ENCODE measurements at places on chromosomes 11 and 22. TPM values are rescaled to one million over a fixed set of nuclear protein-coding genes. Genes with fewer than 3 reads are reported as not detected.

DNA sequence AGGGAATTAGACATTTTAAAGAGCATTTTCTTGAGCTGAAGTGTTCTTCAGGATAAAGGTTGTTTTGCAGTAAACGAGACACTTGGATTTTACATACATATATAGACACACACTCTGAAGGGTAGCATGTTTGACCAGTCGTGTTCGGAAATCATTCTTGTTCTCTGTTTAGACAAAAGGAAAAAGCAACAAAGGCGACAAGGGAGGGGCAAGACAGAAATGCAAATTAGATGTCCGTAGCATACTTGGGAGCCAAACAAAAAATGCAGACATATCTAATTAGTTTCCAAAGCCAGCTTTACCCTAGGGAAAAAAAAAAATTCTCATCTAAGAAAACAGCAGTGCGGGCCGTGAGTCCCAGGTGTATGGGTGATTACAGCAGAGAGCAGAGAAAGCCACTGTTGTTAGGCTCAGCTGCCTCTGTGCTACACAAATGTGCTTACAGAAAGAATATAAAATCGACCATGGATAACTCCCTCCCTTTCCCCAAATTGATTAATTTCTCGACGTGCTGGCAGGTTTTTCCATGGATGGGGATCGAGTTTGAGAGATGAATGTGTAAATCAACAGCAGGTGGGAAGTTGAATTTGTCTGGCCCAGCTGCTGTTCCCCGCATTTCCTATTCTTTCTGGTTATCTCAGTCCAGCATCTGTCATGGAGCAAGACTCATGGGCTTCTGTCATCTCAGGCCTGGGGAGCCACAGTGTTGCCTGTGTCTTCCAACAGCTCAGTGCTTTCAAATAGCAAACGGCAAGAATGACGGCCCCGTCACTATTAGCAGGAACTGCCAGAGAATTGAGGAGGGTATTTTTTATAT, 176.5 kb upstream of the TTC12 start:
- no peaks in the 10 kb centered on the region for H3K36me3 ChIP-seq
- H3K4me3 ChIP-seq: no peak overlapping the region
- no peaks in the 10 kb centered on the region for H3K27me3 ChIP-seq
- H3K27ac ChIP-seq: no peak overlapping the region

DNA sequence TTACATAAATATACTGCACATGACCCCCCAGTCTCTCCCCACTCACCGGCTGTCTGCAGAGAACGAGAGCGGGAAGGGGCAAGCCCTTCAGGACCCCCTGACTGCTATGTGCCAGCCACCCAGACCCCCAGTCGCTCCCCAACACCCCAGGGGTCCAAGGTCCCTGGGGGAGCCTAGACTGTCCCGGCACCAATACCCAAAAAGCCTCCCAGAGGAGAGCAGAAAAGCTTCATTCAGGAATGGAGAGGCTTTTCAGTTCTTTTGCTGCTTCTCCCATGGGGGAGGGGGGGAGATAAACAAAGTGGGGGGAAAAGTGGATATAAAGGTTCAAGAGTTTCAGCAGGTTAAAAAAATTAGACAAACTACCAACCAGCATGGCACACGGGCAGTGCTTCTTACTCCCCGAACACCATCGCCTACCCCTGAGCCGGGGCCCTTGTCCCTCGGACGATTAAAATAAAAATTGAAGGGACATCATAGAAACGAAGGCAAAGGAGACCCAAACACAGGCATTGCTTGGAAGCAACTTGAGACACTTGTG, 1.3 kb downstream of the CSNK1E start:
- peaks cover 74% of the 10 kb centered on the region for H3K4me1 ChIP-seq
- peaks cover 26% of the 10 kb centered on the region for H3K36me3 ChIP-seq
- peak overlapping the region; percentile 85 for H3K27ac ChIP-seq
- no peak for DNase-seq
- no peaks in the 10 kb centered on the region for H3K27me3 ChIP-seq
- peak overlapping the region; percentile 96 for H3K4me3 ChIP-seq

GTF2H1 gene
- 43.6 TPM for total RNA-seq

- no peak overlapping the region for H3K4me3 ChIP-seq
- peaks cover 4% of the 10 kb centered on the region for H3K4me1 ChIP-seq
- DNase-seq: no peak
- H3K27me3 ChIP-seq: no peaks in the 10 kb centered on the region
- no peak overlapping the region for H3K27ac ChIP-seq
These were observed 68.8 kb downstream of the PRDM11 start for GRCh38 chr11:45215098-45215865.

FGF19 gene
- total RNA-seq: 27.4 TPM

- H3K4me3 ChIP-seq: no peak overlapping the region
- peaks cover 8% of the 10 kb centered on the region for H3K4me1 ChIP-seq
- H3K27ac ChIP-seq: no peak overlapping the region
- no peaks in the 10 kb centered on the region for H3K36me3 ChIP-seq
- DNase-seq: no peak
- 0 out of 2 replicates have a peak, but pooled peaks cover 4% of the 10 kb centered on the region for H3K27me3 ChIP-seq
These were observed 909 bp upstream of the BRD1 start for GRCh38 chr22:49828599-49828965.

FOXRED2 gene
- total RNA-seq: 47.5 TPM

DNA sequence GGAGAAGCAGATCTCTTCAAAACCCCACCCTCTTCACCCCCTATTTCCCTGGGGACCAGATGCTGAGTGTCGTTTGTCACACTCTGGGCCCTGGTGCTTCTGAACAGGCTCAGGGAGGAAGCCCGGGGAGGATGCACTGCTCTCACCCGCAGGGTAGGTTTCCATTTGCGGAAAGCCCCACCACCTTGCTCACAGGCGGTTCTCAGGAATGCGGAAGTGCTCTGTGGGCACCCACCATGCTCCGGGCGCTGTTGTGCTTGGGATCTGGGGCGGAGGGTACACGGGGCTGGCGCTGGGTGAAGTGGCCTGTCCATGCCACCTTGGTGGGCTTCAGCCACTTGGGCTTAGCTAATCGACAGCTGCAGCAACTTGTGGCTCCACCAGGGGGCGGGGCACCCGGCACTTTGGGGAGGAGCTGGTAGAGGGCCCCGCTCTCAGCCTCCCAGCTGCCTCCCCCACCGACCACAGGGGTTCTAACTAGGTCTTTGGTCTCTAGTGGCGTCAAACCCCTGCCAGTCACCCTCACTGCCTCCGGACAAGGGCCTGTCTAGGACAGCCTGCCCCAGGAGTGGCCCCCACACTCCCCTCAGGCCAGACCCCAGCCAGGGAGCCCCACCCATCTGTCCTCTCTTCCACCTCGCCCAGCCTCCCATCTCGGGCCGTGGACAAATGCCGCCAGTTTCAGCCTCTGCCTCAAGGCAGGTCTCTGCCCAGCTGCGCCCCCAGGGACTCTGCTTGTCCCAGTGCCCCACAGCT, 7.4 kb downstream of the NDUFV1 start:
- no peaks in the 10 kb centered on the region for H3K36me3 ChIP-seq
- H3K4me1 ChIP-seq: peaks cover 32% of the 10 kb centered on the region
- peak; percentile 87 for DNase-seq
- H3K27me3 ChIP-seq: peaks cover 37% of the 10 kb centered on the region

DNA sequence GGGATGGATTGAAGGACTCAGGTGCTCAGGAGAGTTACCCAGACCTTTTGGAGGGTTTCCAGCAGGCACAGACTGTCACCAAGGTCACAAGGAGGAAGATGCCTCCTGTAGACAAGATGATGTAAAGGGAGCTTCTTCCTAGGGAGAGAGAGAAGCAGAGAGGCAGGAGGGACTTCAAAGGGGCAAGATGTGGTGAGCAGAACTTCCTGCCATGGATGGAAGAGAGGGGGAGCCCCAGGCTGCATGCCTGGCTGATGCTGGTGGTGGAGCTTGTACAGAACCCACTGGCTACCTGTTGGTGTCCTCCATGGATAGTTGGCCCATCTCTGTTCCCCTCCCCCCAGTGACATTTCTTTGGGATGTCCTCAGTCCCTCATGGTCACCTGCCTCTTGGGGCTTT, 4.2 kb downstream of the HEPN1 start:
- no peak overlapping the region for H3K27ac ChIP-seq
- H3K36me3 ChIP-seq: no peaks in the 10 kb centered on the region
- peaks cover 60% of the 10 kb centered on the region for H3K27me3 ChIP-seq
- H3K4me3 ChIP-seq: no peak overlapping the region
- DNase-seq: no peak
- H3K4me1 ChIP-seq: no peaks in the 10 kb centered on the region

DNA sequence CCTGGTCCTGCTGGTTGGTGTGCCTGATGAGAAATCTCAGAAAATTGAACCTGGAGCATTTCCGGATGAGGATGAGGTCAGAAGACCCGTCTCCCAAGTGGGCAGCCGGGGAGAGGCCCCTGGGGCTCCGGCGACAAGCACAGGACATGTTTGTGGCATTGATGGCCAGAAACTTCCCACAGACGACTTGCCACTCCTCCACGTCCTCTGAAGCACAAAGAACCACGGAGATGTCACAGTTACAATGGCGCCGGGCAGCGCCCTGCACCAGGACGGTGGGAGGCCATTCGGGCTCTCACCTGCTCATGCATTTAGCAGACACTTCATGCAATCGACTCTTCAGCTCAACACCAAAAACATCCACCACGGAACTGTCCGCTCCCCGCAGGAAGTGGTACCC, 46.5 kb downstream of the CERK start:
- H3K27me3 ChIP-seq: no peaks in the 10 kb centered on the region
- no peak for DNase-seq

NPTXR gene
- 13.4 TPM for total RNA-seq

MS4A4E gene
- total RNA-seq: not detected

TMEM151A gene
- total RNA-seq: 5.0 TPM

DNA sequence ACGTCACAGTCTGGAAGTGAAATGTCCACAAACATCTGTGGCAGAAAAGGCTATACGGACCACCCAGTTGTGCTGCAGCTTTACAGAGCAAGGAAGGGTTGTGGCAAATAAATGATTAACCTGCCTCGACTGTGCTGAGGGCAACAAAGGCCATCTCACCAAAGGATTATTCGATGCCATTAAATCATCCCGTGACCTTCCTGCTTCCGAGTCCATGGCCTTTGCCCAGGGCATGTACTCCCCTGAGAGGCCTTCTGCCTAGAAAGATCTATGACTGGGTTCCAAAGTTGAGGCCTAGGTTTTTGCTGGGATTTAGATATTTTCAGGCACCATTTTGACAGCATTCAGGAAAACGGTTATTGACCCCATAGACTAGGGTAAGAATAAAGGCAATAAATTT, 9.2 kb downstream of the CDPF1 start:
- no peak overlapping the region for H3K4me3 ChIP-seq
- no peak for DNase-seq
- H3K4me1 ChIP-seq: no peaks in the 10 kb centered on the region
- H3K36me3 ChIP-seq: no peaks in the 10 kb centered on the region

DNA sequence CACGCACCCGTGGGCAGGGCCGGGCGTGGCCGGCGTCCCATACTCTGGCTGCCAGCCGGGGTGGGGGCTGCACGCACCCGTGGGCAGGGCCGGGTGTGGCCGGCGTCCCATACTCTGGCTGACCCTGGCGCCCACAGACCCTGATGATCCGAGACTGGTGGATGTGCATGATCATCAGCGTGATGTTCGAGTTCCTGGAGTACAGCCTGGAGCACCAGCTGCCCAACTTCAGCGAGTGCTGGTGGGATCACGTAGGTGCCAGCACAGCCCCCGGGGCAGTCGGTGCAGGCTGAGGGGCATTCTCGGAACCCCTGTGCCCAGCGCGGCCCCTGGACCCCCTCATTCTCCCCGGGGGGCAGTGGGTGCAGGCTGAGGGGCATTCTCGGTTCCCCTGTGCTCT, 19.0 kb downstream of the RNH1 start:
- no peak overlapping the region for H3K4me3 ChIP-seq
- H3K27ac ChIP-seq: no peak overlapping the region
- DNase-seq: no peak
- H3K4me1 ChIP-seq: no peaks in the 10 kb centered on the region

- no peak overlapping the region for H3K27ac ChIP-seq
- peak; percentile 49 for DNase-seq
- H3K36me3 ChIP-seq: no peaks in the 10 kb centered on the region
- no peaks in the 10 kb centered on the region for H3K4me1 ChIP-seq
- H3K4me3 ChIP-seq: no peak overlapping the region
These were observed 15.8 kb downstream of the LINC01488 start for GRCh38 chr11:69497221-69497787.

GRCh38 chr22:30763815-30764673, 69.4 kb downstream of the OSBP2 start:
- DNase-seq: peak; percentile 92
- 0 out of 2 replicates have a peak, but pooled peaks cover 5% of the 10 kb centered on the region for H3K4me1 ChIP-seq
- no peaks in the 10 kb centered on the region for H3K36me3 ChIP-seq

DNA sequence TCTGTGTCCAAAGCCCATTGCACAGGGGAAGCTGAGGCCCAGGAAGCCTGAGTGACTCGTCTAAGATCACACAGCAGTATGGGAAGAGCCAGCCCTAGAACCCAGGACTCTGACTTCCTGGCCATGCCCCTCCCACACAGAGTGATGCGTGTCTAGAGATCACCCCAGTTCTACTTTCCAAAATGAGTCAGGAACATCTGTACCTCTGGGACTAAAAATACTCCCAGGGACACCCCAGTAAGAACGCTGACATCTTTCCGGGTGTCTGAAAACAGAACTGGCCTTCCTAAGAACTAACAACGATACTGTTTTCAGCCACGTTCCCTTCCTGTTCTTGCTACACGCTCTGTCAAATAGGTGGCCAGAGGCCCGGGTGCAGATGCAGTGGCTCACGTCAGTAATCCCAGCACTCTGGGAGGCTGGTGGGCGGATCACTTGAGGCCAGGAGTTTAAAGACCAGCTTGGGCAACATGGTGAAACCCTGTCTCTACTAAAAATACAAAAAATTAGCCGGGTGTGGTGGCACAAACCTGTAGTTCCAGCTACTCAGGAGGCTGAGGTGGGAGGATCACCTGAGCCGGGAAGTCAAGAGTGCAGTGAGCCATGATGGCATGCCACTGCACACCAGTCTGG, 21.7 kb upstream of the PDGFB start:
- H3K36me3 ChIP-seq: no peaks in the 10 kb centered on the region
- no peak overlapping the region for H3K4me3 ChIP-seq
- H3K27me3 ChIP-seq: no peaks in the 10 kb centered on the region
- no peak overlapping the region for H3K27ac ChIP-seq
- DNase-seq: no peak

- no peak overlapping the region for H3K27ac ChIP-seq
- DNase-seq: no peak
- no peaks in the 10 kb centered on the region for H3K27me3 ChIP-seq
- no peaks in the 10 kb centered on the region for H3K36me3 ChIP-seq
- no peak overlapping the region for H3K4me3 ChIP-seq
These were observed 8.3 kb downstream of the GAS2 start for GRCh38 chr11:22674470-22675439.

GRCh38 chr11:43790444-43790794, 90.2 kb upstream of the ALKBH3 start:
- H3K27me3 ChIP-seq: no peaks in the 10 kb centered on the region
- DNase-seq: no peak
- no peaks in the 10 kb centered on the region for H3K4me1 ChIP-seq
- H3K4me3 ChIP-seq: no peak overlapping the region

Measured in GM23338 (cell line).